ENCODE measurements at places on chromosomes 2 and 18.
A peak's percentile ranks its signal among the peaks of the same experiment; 100 is the strongest.

DNA sequence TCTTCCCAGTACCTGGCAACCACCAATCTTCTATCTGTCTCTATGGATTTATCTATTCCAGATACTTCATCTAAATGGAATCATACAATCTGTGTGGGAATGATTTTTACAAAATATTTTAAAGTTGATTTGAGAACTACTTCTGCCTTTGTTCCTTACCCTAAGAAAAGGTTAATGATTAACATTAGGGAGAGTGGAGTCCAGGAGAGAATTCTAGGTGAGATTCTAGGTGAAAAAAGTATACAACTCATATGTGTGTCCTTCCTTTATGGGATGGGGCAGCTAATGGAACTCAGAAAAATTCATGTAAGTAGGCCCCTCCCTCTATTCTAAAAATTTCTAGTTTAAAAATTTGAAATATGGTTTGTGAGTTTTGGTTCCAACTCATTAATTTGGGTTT lies 35.9 kb upstream of the WDSUB1 start:
- DNase-seq: no peak

DNA sequence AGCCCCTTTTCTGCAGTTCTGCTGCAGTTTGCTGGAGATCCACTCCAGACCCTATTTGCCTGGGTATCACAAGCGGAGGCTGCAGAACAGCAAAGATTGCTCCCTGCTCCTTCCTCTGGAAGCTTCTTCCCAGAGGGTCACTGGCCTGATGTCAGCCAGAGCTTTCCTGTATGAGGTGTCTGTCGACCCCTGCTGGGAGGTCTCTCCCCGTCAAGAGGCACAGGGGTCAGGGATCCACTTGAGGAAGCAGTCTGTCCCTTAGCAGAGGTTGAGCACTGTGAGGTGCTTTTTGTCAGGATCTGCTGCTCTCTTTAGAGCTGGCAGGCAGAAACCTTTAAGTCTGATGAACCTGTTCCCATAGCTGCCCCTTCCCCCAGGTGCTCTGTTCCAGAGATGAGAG lies 42.0 kb upstream of the MYL1 start:
- no peak for DNase-seq

GRCh38 chr2:79887747-79888374 lies 375.0 kb downstream of the CTNNA2 start:
- peak; percentile 43 for DNase-seq

GRCh38 chr2:240982821-240983281 lies 15.6 kb upstream of the SNED1 start:
- no peak for DNase-seq

DNA sequence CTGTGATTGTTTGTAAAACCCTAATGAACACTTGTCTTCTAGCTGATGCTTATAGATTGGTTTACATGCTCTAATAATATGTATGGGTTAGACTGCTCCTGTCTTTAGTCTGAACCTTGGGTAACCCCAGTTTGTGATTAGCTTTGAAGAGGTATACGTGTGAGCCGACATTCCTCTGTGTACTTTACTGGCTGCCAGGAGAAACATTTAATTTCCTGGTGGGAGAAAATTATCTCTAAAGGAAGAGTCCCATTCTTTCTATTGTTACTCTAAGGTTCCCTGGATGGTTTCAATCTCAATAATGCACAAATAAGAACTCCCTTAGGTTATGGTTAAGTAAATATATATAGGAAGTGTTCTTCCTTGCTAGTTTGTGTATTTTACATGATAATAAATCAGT lies 143.6 kb upstream of the ZSWIM2 start:
- DNase-seq: no peak

- DNase-seq: peak; percentile 35
Measured at GRCh38 chr18:48404716-48405507, 4.3 kb downstream of the ZBTB7C start.

- no peak for DNase-seq
Measured at GRCh38 chr18:55833543-55833942, 245.6 kb upstream of the TCF4 start.

- DNase-seq: no peak
Measured at GRCh38 chr2:157367704-157368103, 42.1 kb upstream of the ERMN start.

DNA sequence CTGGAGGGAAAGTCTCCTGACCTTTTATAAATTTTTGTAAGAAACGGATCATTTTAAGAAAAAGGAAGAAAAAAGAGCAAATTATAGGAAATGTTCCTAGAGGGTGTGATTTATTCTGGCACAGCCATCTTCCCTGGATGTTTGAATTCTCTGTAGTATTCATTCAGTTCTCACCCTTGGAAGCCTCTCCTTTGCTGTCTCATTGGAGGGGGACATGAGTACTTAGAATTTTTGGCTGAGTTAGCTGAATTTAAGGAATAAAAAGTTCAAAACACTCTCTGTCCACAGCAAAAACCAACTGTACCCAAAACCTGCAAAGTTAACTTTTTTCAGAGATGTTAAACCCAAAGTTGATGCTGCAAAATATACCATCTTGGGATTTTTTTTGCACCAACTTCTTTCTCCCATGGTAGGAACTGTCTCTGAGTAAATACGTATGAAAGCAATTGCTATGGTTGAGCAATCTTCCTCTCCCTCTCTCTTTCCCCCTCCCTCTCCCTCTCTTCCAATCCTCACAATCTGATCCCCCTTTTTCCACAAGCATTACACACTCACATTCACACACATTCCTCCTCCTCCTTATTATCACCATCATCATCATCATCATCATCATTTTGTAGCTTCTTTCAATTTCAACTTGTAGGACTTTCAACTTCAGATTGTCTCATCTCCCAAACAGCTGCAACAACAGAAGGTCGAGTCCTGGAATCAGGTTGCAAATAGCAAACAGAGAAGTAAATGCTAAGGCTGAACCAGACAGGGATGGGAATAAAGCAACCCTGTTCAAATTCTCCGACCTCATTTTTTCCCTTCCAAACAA lies 183.7 kb downstream of the GFPT1 start:
- no peak for DNase-seq

GRCh38 chr2:137249463-137250130 lies 484.3 kb downstream of the THSD7B start:
- DNase-seq: no peak

DNA sequence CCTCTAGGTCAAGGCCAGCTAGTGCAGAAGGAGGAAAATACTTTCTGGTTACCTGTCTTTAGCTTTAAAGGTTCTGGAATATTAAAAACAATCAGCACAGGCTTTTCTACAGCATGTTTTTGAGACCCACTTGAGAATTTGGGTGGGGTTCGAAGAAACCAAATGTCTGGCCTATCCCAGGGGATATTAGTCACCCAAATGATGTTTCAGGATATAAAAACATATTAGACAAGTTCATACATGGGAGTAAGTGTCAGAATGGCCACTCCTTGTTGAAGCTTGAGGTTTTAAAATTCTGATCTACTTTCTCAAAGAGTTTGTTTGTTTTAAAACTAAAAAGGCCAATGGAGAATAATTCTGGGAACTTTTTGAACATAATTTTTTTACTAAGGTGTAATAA lies 158.6 kb upstream of the DLX2 start:
- no peak for DNase-seq

- DNase-seq: no peak
Measured at GRCh38 chr2:192073878-192074277, 120.9 kb downstream of the TMEFF2 start.

DNA sequence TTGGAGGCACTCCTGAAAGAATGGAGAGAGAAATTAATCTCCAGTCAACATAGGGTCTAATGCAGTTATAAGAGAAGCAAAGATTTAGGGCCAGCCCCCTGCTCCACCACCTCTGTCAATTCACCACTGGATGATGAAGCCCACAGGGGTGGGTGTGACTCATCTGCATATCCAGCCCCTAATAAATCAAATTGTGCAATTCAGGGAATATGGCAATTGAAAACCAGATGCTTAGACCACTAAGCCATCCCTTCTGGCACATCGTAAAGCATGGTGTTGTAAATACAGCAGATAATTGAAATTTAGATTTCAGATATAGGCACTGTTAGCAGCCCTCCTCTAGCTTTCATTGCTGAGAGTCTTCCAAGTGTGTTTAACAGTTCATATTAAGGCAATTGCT lies 541.4 kb downstream of the PARD3B start:
- no peak for DNase-seq

- peak; percentile 51 for DNase-seq
Measured at GRCh38 chr2:174544156-174544555, 53.4 kb downstream of the WIPF1 start.

DNA sequence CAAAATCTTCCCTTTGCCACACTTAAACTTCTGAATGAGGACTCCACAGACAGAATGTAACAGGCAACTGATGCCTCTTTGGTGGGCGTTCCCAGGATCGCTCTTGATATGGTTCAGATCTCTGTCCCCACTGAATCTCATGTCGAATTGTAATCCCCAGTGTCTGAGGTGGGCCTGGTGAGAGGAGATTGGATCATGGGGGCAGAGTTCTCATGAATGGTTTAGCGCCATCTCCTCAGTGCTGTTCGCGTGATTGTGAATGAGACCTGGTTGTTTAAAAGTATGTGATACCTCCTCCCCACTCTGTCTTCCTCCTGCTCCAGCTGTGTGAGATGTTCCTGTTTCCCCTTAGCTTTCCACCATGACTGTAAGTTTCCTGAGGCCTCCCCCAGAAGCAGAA lies 111.1 kb upstream of the SLC66A3 start:
- no peak for DNase-seq

- peak; percentile 56 for DNase-seq
Measured at GRCh38 chr2:238379096-238379810, 47.5 kb upstream of the ASB1 start.

- DNase-seq: no peak
Measured at GRCh38 chr2:119134775-119135174, 23.8 kb downstream of the C1QL2 start.

DNA sequence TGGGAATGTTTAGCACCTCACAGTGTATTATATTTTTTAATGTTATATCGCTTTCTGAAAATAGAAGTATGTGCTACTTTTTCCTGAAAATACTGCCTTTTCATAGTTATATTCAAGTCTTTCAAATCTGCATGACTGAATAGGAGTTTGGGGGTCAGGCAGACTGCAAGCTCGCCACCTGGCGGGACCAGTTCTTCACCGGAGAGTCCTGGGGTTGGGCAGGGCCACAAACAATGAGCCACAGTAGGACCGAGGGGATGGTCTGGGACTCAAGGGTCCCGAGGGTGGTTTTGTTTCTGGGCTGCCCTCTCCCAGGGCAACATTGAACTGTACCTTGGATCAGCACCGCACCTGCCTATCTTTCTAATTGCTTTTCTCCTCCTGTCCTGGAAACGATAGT lies 70.6 kb downstream of the VWA3B start:
- no peak for DNase-seq

DNA sequence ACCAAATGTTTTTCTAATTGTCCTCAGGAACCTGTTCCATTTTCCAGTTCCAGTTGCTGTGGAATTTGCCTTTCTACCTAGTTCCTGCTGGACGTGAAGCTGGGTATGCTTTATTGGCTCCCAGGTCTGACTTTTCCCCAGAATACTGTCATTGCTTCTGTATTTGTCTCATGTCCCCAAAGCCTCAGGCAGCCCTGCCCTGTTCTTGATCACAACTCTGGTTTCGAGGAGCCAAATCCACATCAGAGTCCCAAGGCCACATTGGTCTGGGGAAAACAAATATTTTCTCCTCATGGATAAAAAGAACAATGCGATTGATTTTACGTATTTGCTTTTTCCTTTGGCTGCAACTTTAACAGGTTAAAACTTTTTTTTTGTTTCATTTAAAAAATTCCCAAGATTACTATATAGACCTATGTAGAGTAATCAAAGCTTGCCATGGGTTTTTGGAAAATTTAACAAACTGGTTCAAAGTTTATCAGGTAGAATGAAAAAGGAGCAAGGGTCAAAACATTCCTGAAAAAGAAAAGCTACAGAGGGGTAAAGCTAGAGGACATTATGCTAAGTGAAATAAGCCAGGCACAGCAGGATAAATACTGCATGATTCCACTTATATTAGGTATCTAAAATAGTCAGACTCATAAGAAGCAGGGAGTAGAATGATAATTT lies 85.2 kb downstream of the MDH1 start:
- no peak for DNase-seq

GRCh38 chr18:56189615-56190014 lies 448.8 kb downstream of the TXNL1 start:
- DNase-seq: no peak

- DNase-seq: no peak
Measured at GRCh38 chr2:3661149-3661660, 3.2 kb downstream of the ALLC start.

GRCh38 chr2:238106698-238107524 lies 6.8 kb downstream of the ESPNL start:
- peak; percentile 37 for DNase-seq

DNA sequence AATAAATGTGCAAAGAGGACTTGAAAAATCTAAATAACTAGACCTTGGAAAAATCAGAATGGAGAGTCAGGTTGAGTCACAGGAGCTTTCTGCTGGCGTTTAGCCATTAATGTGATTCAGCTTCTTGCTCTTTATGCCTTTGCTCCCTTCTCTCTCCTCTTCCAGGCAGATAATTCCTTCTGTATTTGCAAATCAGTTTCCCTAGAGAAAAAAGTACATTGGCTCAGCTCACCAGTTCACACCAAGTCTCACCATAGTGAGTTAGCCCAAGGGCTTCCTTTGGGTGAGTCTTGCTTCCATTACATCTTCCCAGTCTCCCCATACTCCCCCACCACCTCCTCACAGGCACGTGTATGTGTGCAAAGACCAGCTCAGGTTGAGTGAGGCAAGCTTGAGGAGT lies 73.6 kb downstream of the CYBRD1 start:
- DNase-seq: no peak

- DNase-seq: no peak
Measured at GRCh38 chr2:238499731-238500580, 73.2 kb downstream of the ASB1 start.

GRCh38 chr2:181183878-181184542 lies 203.6 kb downstream of the UBE2E3 start:
- DNase-seq: no peak

All from activated CD4-positive, alpha-beta T cell treated with anti-CD3 and anti-CD28 coated beads for 36 hours (primary cell).